ENCODE measurements at places on chromosomes 13 and 19. TPM values are rescaled to one million over a fixed set of nuclear protein-coding genes. Genes with fewer than 3 reads are reported as not detected.

DNA sequence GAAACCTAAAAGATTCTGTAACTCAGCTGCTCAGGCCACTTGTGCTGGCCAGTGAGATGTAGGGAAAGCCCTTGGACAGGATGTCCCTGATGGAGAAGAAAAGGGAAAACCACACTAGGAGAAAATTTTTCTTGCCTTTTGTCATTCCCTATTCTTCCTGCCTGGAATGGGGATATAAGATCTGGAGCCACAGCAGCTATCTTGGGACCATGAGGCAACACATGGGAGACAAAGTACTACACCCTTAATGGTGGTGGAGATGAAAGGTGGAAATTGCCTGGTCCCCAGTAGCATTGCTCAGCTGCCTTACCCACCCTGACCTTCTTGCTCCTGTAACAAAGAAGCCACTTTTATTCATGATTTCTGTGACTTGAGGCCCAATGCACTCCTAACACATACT lies 9.4 kb downstream of the RSPH6A start:
- no peak for DNase-seq

DNA sequence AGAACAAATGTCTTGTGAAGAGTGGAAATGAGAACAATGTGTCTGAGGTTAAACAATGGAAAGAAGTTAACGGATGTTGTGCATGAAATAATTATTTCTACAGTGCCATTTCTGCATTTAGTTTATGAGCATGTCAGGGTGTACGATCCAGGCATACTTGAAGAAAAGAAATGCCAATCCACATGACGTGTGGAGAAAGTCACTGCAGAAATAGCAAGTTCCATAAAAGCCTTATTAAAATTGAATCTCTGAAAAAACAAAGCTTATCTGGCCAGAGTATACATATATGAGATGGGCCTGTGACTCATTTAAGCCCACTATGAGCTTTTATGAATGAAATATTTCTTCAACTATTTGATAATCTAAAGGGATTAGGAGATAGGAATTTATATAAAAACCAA lies 426.1 kb downstream of the EFNB2 start:
- no peak for DNase-seq

DNA sequence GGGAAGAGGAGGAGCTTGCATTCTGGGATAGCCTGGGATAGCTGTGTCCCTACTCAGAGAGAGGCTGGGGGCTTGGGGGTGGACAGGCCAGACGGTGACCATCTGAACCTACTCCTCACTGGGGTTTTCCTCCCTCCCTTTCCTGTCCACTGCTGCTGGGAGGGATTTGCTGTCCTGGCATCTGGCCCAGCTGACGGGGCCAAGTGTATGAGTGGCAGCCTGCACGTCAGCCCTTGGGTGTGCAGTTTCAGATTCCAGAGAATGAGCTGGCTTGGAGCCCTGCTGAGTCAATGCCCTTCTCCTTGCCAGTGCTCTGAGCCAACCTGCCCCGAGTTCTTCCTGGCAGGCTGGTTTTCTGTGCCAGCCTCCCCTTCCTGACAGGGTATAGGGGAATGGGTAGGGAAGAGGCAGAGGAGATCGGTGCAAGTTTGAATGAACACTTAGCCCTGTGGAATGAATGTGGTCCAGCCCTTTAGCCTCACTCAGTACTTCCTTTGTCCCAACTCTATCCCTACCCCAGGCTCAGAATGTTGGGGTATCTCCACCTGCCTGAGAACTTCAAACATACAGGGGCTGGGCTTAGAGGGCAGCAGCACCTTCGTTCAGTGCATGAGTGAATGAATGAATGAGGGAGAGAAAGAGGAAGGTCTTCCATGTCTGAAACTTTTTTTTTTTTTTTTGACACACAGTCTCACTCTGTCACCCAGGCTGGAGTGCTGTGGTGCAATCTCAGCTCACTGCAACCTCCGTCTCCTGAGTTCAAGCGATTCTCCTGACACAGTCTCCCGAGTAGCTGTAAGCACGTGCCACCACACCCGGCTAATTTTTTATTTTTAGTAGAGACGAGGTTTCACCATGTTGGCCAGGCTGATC lies 1.8 kb upstream of the ANGPTL4 start:
- peak; percentile 98 for DNase-seq

DNA sequence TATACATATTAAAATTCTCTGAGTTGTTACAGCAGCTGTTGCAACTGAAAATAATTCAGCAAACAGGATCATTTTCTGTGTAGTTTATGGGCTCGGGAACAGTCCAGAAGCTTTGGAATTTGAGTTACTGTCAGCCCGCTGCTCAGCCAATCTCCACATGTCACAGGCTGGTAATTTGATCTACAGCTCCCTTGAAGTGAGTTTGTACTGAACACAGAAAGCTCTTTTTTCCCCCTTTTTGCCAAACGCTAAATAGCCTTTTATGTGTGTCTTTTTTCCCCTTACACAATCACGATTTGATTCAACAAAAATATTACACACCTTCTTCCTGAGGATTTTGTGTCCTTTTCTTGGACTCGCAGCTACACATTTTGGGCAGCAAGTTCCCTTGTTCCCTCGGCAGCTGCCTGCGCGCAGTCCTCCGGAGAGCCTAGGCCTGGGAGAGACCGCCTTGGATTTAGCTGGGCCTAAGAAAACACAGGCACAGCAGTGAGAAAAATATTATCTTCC lies 371.4 kb downstream of the KCNRG start:
- no peak for DNase-seq

DNA sequence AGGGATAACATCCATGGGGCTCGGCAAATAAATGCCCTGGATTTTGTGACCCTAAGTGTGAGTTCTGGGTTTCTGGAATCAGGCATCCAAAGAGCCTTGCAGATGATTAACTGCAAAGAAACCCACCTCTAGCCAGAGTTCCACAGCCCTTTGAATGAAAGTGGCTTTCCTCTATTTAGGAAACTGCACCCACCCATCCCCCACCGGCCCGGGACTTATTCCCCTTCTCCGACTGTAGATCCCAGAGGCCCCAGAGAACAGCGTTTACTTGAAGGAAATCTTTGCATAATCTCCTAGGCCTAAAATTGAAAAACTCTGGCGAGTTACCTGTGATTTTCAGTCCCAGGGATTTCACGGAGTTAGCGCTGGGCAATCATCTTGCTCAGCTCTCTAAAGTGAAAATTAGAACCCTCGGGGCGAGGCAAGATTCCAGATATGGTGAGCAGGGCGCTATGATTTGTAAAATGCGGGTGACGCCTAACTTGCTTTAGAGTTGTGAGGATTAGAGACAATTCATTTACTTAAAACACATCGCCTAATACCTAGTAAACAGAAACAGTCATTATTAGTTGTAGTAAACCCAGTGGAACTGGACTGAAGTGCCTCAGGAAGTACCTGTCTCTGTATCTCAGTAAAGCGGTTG lies 9.4 kb downstream of the URAD start:
- no peak for DNase-seq

DNA sequence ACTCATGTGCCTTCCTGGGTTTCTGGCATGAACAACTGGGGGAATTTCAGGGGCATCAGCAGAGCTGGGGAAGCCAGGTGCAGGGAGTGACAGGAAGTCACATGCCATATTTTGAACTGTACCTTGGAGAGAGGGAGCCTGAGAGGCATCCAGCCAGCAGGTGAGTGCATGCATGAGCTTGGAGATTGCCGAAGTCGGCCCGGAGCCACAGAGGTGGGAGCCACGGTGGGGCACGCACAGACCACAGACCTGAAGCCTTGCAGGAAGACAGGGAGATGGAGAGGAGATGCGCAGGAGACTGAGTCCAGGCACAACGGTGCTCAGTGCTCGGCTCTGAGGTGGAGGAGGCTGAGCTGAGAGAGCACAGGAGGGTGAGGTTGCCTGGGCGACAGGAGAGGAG lies 55.1 kb downstream of the CDADC1 start:
- no peak for DNase-seq

DNA sequence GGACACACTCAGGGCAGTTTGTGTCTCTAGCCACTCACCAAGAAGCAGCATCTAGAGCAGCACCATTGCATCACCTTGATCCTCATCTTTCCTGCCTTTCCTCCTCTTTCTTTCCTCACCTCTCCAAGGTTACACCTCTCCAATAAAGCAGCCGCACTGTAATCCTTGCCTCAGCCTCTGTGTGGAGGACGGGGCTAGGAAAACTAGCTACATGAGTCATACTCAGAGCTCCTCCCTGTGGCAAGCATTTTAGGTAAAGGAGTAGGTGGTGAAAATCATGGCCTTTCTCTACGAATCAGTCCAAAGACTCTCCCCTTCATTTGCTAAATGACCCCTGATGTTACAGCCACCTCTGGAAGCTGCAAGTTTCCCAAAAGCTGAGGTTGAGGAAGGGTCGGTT lies 108.9 kb downstream of the DNAJC15 start:
- DNase-seq = no peak

DNA sequence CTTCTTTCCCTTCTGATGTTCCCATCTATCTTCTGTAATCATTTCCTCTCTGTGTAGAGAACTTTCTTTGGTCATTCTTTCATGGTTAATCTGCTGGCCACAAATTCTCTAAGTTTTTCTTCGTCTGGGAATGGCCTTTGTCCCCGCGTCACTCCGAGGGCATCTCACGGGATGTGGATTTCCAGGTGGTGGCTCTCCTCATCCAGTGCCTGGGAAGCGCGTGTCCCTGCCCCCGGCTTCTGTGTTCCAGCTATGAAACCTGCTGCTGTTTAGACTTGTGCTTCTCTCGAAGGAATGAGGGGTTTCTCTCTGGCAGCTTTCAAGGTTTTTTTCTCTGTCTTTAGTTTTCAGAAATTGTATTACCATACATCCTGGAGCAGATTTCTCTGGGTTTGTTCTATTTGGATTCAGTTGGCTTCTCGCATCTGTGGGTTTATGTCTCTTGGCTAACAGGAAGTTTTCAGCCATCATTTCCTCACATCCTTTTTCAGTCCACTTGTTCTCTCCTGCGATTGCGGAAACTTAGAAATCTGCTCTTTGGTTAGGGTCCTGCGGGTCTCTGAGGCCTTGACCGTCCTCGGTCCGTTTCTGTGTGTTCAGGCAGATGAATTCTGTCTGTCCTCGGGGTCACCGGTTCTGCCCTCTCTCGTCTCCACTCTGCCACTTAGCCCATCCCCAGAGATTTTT lies 36.9 kb upstream of the DCUN1D2 start:
- peak; percentile 61 for DNase-seq

DNA sequence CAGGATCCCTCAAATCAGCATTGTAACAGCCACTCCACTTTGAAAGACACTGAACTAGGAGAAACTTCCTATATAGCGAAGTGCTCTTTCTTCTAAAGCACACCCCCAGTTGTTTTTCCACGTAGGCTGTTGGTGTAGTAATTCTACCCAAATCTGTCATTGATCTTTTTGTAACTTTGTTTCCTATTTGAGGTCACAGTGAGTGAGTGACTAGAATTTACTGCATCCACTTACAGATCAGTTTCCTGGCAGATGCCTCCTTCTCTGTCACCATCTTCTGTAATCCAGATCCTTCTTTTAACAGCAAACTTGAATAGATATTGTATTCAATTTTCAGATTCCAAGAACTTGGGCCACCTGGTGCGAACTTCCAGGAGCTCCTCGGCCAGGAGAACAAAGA lies 15.3 kb downstream of the ZAR1L start:
- no peak for DNase-seq

DNA sequence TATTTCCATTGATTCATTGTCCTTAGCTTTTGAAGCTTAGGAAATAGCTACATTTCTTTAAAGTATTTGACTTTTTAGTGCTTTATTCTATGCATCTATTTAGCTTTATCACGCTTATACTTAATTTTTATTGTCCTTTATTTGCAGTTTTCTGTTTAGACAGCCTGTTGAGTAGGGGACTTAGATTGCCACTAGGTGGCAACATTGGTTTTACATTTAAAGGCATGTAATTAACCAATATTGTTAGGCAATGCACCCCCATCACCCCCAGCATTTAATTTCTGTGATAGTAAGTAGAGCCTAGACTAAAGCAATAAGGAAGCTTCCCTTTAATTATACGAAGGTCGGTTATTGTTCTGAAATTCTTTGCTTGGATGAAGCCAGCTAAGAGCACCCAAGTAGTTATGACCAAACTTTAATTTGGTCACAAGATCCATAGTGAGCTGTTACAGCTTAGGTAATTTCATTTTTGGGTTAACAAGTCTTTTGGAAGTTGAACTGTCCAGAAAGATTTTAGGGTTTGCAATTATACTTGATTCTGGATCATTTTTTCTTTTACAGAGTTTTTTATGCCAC lies 36.5 kb downstream of the B3GLCT start:
- no peak for DNase-seq

GRCh38 chr13:39269411-39269810 lies 231.2 kb downstream of the NHLRC3 start:
- no peak for DNase-seq

DNA sequence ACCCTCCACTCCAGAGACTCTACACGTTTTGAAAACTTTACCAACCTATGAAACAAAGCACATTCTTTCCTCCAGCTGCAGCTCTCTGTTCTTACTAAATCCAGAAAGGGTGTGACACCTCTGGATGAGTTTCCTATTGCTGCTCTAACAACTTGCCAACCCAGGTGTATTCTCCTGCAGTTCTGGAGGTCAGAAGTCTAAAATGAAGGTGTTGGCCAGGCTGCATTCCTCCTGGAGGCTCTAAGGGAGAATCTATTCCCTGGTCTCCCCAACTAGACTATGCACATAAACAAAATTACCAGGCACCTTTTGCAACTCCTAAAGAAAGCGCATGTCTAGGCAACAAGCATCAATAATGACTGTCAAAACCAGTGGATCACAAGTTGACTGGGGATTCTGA lies 128.8 kb downstream of the NUFIP1 start:
- no peak for DNase-seq

- DNase-seq = no peak
Measured at GRCh38 chr13:79943346-79944023, 397.4 kb downstream of the SPRY2 start.

DNA sequence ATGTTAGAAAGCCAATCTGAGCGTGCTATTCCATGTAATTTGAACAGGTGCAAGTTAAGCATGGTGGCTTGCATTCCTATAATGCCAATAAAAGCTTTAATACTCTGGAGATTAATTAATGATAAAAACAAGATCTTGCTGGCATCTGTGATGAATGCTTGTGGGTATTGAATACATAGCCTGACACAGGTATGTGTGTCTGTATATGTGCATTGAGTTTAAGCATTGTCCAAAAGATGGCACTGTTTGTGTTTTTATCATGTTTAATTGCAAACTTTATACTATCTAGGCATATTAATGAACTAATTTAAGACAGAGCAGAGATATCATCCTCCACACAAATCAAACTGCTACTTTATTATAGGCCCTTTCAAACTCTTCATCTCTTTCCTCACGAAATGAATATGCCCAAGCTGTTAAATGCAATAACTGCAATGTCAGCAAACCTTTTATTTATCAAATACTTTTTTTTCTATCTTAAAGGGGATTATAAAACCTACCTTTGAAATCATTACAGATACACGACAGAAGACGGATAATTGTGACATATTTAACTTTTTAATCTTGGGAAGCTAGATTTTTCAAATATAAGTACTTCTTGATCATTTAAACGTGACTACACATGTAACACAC lies 86.5 kb downstream of the TNFSF11 start:
- no peak for DNase-seq

Gene HNRNPUL1
- total RNA-seq = 150 TPM

Gene LRRC63
- total RNA-seq = not detected

Gene CLDN10
- total RNA-seq = not detected

Gene PRR12
- total RNA-seq = 21.7 TPM

Gene TINCR
- 0.42 TPM for total RNA-seq

Gene FCHO1
- total RNA-seq = 2.0 TPM

Gene MADCAM1
- not detected for total RNA-seq

Gene FAM83E
- not detected for total RNA-seq

Gene ZNF837
- total RNA-seq = 1.0 TPM

Gene TEX26
- total RNA-seq = 0.38 TPM

Gene CELF5
- not detected for total RNA-seq

Gene KIR2DL3
- total RNA-seq = not detected

Gene HOMER3
- 37.0 TPM for total RNA-seq

Gene RASGRP4
- 6.6 TPM for total RNA-seq

All from posterior vena cava (tissue), 2 donors.